Adipose tissue (tissue), 3 donors: ENCODE measurements at places on chromosomes 6 and 20. TPM values are rescaled to one million over a fixed set of nuclear protein-coding genes. Genes with fewer than 3 reads are reported as not detected.

Gene ULBP2
- 1.6 TPM for polyA plus RNA-seq

Gene RBBP8NL
- polyA plus RNA-seq = 0.61 TPM

Gene ZNF165
- polyA plus RNA-seq = 0.31 TPM

Gene MYLK4
- 0.34 TPM for polyA plus RNA-seq

Gene TGM3
- polyA plus RNA-seq = 2.7 TPM

Gene RALGAPB
- polyA plus RNA-seq = 6.2 TPM

Gene ANKRD66
- not detected for polyA plus RNA-seq

Gene BTN1A1
- not detected for polyA plus RNA-seq

Gene TSPO2
- polyA plus RNA-seq = 0.08 TPM

Gene SCRT2
- 0.05 TPM for polyA plus RNA-seq

Gene RUNX2
- 0.34 TPM for polyA plus RNA-seq
